Stimulated activated CD8-positive, alpha-beta memory T cell treated with anti-CD3 and anti-CD28 coated beads, Interleukin-7, amount 100 ng/mL, for 24 hours (primary cell): ENCODE measurements at places on chromosomes 1 and 21.

- no peak for DNase-seq
Measured at GRCh38 chr1:24203404-24203803, 16.3 kb upstream of the IFNLR1 start.

- DNase-seq, result no peak
Measured at GRCh38 chr1:234154320-234155251, 218.7 kb upstream of the COA6 start.

GRCh38 chr1:232011961-232012360 lies 385.4 kb downstream of the DISC1 start:
- no peak for DNase-seq

DNA sequence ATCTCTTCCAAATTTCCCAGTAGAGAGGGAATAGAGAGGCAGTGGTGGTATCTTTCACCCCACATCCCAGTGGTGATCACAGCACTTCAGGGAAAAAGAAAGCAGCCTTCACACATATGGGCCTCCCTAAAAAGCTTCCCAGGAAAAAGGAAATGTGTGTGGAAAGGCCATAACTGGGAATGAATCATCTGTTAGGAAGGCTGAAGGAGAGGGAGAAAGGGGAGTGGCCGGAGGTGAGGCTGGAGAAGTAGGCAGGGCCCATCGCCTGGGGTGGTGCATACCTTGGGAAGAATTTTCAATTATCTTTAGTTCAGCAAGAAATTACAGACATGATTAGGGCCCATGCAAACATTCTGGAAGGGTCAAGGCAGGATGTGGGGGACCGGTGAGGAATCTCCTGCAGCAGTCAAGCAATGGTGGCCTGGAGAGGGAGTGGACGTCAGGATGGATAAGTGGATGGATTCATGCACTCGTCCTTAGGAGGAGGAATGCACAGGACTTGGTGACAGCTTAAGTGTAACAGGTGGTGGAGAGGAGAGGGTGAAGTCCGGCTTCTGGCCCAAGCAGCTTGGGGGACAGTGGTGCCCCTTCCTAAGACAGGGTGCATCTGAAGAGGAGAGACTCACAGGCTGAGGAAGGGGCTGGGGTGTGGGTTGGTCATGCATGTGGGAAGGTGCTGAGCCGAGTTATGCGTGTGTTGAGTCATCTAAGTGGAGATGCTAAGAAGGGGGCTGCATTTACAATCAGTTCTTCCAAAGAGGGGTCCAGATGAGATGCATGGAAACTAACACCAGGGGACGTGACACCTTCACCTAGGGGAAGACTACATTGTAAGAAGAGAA lies 17.9 kb downstream of the HIVEP3 start:
- no peak for DNase-seq

GRCh38 chr1:182392050-182393028 lies 749 bp upstream of the GLUL start:
- no peak for DNase-seq

DNA sequence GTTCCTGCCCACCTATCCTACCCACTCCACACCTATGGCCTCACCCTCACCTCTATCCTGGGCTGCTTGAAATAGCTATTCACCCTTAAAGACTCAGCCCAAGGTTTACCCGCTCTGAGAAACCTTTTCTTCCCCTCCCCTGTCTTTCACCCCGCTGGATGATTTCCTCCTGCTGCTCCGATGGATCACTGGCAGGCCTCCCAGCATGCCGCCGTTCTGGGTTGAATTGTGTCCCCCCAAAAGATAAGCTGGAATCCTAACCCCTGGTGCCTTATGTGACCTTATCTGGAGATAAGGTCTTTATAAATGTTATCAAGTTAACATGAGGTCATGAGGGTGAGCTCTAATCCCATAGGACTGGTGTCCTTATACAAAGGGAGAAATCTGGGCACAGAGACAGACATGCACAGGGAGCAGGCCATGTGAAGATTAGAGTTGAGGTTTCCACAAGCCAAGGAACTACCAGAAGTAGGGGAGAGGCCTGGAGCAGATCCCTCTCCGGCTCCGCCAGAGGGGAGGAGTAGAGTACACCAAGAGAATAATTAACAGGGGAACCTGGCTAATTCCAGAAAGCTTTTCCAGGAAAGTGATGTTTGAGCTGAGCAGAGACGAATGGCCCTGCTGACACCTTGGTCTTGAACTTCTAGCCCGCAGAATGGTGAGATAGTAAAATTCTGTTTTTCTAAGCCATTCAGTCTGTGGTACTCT lies 110.0 kb upstream of the SERBP1 start:
- DNase-seq, result no peak

DNA sequence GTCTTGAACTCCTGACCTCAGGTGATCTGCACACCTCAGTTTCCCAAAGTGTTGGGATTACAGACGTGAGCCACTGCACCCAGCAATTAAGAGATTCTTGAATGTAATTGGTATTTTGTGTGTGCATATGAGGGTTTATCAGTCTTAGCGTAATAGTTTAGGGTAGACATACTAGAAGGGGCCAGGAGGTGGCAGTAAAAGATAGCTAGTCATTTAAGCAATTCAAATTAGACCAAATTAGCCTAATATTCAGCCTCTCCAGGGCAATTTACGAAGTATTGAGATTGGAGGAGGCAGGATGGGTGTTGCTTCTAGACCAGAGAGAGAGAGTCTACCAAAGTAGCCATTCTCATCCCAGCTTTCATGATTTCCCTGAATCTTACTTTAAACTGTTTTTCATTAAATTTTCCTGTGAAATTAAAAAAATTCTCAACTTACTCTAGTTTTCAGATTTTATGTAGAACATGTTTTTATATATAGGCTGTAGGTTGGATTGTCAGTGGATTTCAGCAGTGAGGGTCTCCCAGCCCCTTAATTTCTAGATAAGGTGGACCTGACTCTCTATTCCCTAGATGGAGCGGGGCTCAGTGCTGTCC lies 119.7 kb downstream of the HHAT start:
- no peak for DNase-seq

DNA sequence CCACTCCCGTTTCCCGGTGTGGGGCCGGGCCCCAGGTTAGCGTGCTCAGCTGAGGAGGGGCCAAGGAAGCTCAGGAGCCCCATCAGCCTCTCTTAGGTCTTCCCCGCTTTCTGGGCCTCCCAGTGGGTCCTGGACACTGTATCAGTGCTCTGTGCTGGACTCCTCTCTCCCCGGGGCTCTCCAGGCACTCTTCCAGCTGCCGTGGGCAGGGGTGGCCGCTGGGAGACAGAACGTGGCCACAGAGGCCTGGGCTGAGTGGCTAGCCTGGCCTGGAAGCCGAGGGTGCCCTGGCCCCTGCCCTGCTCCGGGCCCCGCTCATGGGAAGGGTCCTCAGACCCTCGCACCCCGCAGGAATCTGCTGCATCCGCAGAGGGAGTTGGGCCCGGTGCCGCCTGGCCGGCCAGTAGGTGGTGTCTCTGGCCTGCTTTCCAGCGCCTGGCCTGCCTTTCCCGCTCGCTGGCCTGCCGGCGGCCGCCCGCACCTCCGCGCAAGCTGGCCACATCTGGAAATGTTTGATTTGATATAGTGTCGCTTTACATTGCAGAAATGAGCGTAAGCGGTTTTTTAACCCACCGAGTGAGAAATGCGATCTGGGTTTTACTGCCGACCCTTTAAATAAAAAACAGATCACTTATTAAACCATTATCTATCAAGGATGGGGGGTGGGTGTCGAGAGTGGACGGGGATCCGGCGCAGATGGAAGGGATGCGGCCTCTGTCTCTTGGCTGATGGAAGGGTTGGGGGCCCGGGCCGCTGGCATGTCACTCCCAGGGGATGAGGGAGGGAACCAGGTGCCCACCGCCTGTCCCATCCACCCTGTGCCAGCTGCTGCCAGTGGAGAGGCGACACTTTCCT lies 74.4 kb upstream of the TTC34 start:
- no peak for DNase-seq

GRCh38 chr21:31682620-31683019 lies 23.1 kb downstream of the SOD1 start:
- no peak for DNase-seq

- DNase-seq, result no peak
Measured at GRCh38 chr1:163093579-163093978, 24.4 kb downstream of the RGS4 start.

- no peak for DNase-seq
Measured at GRCh38 chr1:185517808-185518419, 200.9 kb upstream of the IVNS1ABP start.

GRCh38 chr1:34591751-34592629 lies 162.9 kb upstream of the GJB5 start:
- no peak for DNase-seq

GRCh38 chr1:99749504-99750347 lies 16.7 kb downstream of the FRRS1 start:
- DNase-seq, result no peak

DNA sequence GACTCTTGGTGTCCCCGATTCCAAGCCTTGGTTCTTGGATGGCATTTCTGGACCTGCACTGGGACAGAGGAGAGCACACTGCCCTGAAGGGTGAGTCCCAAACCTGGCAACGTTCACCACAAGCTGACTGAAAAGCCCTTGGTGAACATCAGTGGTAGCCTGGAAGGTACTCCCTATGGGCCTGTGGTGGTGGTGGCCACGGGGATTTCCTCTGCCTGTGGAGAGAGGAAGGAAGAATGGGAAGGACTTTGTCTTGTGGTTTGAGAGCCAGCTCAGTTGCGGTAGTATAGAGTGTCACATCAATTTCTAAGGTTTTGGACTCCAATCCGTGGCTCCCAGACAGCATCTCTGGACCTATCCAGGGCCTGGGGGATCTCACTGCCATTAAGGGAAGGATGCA lies 50.7 kb downstream of the DNAH14 start:
- no peak for DNase-seq

DNA sequence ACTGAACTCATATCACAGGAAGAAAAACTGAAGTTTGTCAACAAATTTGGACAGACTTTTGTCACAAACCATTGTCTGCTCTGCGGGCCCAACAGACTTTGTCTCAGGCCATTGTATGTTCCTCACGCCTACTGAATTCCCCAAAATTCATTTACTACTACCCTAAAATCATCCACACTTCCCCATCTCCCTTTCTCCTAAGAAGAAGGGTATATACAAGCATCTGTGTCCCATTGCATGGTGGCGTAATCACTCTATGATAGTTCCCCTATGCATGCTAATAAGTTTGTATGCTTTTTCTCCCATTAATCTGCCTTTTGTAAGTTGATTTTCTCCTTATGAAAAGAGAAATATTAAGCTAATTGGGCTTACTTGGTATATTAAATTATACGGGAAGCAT lies 54.9 kb upstream of the ATF3 start:
- DNase-seq, result no peak

DNA sequence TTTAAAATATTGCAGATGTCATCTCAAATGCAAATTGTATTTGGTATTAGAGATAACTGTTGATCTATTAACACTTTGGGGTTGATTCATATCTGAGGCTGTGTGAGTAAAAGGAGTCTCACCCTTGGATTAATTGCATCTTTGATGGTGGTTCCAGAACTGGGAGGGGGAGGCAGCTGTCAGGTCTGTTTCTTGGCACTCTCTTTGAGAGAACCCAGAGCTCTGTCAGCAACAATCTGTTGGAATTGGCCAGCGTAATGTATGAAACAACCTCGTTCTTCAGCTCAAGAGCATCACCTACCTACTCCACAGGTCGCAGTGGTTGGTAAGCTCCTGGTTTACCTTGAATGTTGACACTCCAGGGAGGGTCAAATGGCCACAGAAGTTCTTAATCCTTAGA lies 424.1 kb downstream of the CAMTA1 start:
- no peak for DNase-seq

- no peak for DNase-seq
Measured at GRCh38 chr1:204307334-204307883, 52.3 kb downstream of the PLEKHA6 start.

GRCh38 chr21:33162436-33162951 lies 67.2 kb upstream of the IFNAR2 start:
- no peak for DNase-seq

DNA sequence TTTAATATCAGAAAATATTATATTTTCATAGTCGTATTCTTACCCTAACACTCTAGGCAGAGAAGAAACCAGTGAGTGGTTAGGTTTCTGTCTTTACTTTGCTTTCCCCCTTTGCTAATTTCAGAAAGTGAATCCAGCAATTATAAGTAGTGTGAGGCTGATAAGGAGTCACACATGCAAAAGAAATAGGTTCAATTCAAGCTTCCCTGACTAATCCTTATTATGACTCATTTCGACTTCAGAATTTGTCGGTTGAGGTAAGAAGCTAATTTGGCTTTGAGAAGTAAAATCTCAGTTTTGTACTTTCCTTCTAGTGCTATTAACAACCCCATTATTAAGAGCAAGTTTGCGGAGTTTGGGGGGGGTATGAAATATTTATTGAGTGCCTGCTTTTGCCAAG lies 22.4 kb downstream of the ESRRG start:
- no peak for DNase-seq

GRCh38 chr1:200670242-200671118 lies 773 bp upstream of the DDX59 start:
- DNase-seq, result no peak

GRCh38 chr1:24895511-24895910 lies 34.6 kb downstream of the RUNX3 start:
- no peak for DNase-seq

GRCh38 chr1:235138821-235139220 lies 10.2 kb upstream of the TOMM20 start:
- DNase-seq, result no peak

DNA sequence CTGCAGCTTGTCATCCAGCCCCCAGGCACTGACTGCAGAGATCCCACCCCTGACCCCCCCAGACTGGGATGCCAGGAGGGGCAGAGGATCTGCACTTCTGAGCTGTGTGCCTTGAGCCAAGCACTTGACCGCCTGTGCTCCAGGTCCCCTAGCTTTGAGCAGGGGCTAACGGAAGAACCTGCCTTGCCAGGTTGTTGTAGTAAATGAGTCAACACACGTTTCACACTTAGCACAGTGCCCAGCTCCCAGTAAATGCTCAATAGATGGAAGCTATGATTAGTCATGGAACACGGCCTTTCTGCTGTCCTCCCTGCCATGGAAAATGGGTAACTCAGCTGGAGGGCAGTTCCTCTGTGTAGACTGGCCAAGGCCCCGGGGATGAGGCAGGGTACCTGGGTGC lies 24.1 kb downstream of the IFFO2 start:
- DNase-seq, result no peak

GRCh38 chr1:213727853-213728592 lies 259.8 kb upstream of the PROX1 start:
- no peak for DNase-seq

DNA sequence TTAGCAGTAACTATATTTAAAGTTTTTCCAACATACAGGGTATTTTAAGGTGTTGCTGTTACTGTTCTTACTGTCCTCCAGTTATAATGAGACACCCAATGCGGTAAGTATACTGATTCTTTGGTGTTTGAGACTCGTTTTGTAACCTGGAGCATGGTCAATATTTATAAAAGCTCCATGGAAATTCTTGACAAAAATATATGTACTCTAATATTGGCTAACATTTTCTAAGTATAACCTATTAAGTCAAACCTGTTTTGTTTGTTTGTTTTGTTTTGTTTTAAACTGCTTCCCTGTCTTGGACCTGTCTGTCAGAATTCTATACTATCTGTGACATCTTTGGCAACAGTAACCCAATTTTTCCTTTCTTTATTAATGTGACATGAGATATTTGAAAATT lies 15.9 kb upstream of the CAP1 start:
- DNase-seq, result no peak
